Activated T-cell treated with anti-CD3 and anti-CD28 coated beads for 1 hour (primary cell): ENCODE measurements at places on chromosomes 13 and 19.

DNA sequence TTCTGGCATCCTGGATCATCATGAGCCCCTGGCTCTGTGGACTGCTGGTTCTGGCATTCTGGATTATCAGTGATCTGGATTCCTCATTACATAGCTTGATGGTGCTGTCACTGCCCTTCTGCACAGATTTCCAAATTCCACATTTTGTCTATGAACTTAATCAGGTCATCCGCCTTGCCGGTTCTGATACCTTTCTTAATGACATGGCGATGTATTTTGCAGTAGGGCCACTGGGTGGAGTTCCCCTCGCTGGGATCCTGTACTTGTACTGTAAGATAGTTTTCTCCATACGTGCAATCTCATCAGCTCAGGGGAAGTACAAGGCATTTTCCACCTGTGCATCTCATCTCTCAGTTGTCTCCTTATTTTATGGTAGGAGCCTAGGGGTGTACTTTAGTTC is 24.4 kb upstream of the OR7C2 start:
- DNase-seq, result no peak

GRCh38 chr13:94431574-94431973 is 47.9 kb downstream of the DCT start:
- no peak for DNase-seq

- no peak for DNase-seq
These were observed 12.3 kb downstream of the TUBGCP3 start for GRCh38 chr13:112575675-112576074.

- no peak for DNase-seq
These were observed 91.2 kb upstream of the FBXL3 start for GRCh38 chr13:77118134-77118533.

- DNase-seq, result no peak
These were observed 792.4 kb upstream of the SLITRK5 start for GRCh38 chr13:86878781-86879180.

GRCh38 chr19:16161840-16162239 is 11.5 kb downstream of the CIB3 start:
- DNase-seq, result no peak

DNA sequence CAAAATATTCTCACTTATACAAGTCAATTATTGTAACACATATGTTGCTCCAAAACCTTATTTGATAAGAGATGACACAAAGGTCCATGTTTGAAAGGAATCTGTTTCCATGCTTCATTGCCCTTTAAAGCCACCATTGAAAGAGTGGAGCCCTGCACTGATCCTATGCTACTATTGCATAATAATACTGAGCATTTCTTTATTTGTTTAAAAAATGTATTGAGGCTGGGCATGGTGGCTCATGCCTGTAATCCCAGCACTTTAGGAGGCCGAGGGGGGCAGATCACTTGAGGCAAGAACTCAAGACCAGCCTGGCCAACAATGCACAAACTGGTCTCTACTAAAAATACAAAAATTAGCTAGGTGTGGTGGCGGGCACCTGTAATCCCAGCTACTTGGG is 178.8 kb upstream of the STARD13 start:
- DNase-seq, result no peak

DNA sequence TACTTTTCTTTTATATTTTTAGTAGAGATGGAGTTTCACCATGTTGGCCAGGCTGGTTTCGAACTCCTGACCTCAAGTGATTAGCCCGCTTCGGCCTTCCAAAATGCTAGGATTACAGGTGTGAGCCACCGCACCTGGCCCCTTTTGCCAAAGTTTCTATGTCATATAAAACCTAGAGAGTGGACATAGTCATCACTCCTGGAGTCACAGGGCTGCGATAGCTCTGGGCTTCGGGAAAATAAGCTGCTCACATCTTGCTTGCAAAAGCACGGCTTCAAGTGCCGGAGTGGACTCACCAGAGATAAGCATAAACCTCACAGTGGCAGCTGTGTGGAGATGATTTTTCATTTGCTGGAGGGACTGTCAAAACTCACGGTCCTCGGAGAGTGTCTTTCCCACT is 171.2 kb downstream of the TEX29 start:
- no peak for DNase-seq

GRCh38 chr19:31257426-31258130 is 91.7 kb downstream of the TSHZ3 start:
- no peak for DNase-seq
